ENCODE measurements at places on chromosomes 3 and 15.

DNA sequence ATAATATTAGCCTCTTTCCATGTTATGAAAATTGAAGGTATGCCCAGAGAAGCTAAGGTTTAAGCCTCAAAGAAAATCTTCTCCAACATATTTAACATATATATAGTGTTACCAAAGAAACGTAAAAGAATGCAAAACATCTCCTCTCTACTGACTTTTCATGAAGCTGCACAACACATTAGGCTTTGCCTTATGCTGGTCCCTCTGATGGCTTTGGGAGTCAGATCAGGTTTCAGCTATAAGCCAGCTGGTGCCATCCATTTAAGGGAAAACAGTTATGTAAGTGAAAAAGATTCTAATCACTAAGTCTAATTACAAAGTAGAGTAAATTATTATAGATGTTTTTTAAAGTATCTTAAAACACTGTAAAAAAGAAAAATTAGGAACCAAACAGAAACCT is 410.5 kb downstream of the LSAMP start:
- no peak for DNase-seq

DNA sequence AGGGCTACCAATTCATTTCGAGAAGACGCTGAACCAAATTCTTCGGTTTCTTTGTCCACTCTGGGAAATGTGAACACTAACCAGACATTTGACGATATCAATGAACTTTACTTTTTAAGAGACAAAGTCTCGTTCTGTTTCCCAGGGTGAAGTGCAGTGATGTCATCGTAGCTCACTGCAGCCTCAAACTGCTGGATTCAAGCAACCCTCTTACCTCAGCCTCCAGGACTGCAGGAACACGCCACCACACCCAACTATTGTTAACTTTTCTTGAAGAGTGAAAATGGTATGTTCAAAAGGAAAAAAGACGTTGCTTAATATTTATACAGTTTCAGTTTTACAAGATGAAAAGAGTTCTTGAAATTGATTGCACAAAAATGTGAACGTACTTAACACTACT is 30.6 kb downstream of the MB21D2 start:
- DNase-seq: no peak

GRCh38 chr3:45225465-45226205 is 452 bp downstream of the TMEM158 start:
- DNase-seq: no peak

DNA sequence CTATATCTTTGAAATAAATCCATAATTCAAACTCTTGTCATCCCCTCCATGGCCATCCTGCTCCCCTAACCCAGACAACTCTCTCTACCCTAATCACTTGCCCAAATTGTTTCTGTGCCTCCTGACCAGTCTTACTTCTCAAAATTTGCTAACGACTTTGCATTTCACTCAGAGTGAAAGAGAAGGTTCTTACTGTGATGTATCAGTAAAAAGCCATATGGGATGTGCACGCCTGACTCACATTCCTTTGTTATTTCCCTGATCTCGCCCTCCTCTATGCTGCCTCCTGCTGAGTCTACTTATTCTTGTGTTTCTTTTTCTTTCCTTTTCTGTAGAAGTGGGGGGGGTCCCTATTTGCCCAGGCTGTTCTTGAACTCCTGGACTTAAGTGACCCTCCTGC is 487.2 kb upstream of the FRG2C start:
- no peak for DNase-seq

- no peak for DNase-seq
Observed at GRCh38 chr3:168048414-168049330, 47.1 kb downstream of the GOLIM4 start.

DNA sequence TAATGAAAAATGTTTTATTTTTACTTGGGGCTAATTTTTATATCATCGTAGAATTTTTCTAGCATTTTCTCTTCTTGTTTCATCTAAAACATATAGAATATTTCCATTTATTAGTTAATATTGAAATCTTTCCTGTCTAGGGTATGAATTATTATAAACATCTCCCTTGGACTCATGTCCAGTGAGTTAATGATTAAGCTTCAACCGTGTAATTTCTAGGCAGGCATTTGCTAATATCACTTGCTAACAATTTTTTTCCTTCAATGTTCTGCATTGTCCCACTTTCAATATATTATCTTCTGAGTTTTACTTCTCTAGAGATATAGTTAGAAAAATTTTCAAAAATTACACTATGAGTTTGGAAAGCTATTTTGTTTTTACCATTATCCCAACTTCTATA is 1371.6 kb upstream of the EPHA6 start:
- DNase-seq: no peak

DNA sequence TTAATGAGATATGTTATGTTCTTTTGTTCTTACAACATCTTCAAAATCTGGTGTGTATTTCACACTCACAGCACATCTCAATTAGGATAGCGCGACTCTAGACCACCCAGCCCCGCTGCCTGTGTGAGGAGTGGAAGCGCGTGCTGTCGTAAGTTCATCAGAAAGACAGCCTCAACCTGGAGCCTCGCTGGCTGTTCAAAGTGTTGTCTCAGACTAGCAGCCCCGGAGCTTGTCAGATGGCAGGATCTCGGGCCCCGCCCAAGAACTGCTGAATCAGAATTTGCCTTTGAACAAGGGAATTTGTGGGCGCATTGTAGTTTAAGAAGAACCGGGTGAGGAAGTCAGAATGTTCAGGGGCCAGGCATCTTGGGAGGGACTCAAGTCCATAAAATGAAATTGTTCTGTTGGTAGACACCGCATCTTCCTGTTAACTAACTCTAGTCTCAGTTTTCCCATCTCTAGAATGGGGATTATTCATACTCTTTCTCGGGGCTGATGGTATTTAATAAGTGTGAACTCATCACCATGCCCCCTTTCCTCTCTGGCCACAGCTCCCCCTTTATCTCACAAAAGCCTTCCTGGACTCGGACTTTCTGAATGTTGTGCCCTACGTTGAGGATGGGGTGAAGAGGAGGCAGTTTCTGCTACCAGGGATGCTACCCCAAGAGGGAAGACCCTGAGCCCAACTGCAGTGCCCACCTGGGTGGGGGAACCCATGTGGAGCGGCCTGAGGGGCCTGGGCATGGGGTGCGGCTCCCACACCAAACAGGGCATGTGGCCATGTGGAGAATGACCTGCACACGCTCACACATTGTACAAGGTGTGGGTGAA is 40.4 kb downstream of the BHLHE40 start:
- DNase-seq: peak; percentile 71

DNA sequence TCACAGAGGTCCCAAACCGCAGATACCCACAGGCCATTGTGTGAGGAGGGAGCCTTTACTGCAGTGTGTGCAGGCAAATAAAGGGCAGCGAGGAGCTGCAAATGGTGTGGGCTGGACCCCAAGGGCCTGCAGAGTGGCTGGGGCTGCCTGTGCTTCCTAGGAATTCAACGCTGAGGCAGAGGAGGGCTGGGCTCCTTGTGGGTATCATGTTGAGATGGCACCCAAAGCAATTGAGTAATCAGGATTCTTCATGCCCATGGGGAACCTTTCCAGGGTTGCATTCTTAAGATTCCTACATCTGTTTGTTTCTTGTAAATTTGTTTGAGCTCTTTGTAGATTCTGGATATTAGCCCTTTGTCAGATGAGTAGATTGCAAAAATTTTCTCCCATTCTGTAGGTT is 85.4 kb upstream of the LIPC start:
- DNase-seq: no peak

GRCh38 chr3:43790060-43790459 is 99.3 kb downstream of the ABHD5 start:
- DNase-seq: no peak

DNA sequence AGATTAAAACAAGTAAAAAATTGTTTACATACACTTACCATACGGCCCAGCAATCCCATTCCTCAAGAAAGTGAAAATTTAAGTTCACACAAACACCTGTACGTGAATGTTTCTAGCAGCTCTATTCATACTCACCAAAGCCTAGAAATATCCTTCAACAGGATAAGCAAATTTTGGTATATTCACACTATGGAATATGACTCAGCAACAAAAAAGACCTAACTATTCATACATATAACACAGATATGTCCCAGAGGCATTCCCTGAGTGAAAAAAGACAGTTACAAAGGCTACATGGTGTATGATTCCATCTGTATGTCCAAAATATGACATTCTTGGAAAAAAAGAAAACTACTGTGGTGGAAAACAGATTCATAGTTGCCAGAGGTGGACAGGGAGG is 40.1 kb upstream of the THUMPD3 start:
- DNase-seq: no peak

DNA sequence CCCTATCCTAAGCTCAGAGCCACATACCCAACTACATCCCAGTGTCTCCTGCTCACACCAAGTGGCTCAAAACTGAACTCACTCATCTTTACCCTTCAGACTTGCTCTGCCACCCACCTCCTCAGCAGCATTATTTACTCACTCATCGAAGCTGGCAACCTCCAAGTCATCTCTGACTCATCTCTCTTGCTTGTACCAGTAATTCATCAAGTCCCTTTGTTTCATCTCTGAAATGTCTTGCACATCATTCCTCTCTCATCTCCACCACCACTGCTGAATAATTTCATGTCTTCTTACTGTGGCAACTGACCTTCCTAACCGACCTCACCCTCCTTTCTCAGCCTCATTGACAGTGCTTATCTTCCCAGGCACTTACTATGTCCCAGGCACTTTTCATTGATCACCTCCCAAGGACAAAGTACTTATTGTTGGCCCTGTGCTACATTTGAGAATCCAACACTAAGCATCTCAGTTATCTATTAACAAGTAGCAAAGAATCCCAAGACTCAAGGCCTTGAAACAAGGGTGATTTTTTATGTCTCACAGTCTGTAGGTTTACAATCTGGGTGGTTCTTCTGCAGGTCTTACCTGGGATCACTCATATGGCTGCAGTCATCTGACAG is 82.0 kb downstream of the MRPL46 start:
- no peak for DNase-seq

DNA sequence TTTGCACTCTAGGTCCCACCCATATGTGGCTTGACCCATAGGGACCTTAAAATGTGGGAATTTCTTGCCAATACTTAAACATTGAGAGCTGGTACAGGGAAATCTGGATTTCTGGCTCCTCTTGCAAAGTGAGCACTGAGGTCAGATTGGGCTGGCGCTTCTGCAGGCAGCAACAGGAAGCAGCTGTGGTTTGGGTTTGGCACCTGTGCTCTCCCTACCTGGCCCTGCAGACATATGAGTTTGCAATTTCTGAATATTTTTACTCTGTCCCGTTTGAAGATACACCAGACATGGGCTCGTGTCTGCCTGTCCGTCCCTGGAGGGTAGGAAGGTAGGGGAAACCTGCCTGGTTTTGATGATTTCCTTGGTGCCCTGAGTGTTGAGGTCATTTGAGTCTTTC is 74.8 kb upstream of the SEC13 start:
- DNase-seq: peak; percentile 11

- DNase-seq: no peak
Observed at GRCh38 chr3:140719841-140720614, 42.2 kb downstream of the TRIM42 start.

GRCh38 chr15:57364282-57365007 is 11.9 kb upstream of the CGNL1 start:
- DNase-seq: no peak

DNA sequence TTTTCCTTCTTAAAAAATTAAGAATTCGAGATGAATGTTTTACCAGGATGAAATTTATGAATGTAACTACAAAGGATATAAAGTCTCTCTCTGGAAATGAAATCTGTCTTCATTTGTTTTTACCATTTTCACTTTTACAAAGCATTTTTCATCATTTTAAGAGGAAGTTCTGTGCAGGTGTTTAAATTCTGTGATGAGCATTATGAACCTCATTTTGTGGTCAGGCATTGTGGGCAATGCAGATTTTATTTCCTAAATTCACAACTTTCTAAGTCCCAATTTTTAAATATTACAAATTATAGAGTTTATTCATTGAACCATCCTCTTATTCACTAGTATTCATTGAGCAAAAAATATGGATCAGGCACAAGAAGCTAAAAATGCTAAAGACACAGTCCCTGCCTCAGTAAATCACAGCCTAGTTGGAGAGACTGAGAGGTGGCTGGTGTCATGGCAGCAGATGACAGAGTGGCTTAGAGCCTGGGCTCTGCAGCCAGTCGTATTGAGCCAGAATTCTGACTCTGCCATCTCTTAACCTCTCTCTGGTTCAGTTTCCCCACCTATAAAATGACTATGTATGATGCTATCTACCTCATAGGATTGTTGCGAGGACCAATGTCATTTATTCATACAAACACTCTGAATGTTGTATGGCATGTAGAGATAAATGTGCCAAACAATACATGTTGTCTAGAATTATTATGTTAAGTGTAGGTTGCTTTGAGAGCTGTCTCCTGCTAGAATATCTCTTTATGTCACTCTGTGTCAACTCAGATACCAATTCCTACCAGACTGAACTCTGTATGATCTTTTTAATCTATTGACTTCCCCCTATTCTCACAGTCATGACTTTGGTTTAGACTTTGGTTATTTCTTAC is 7.5 kb upstream of the TGFBR2 start:
- no peak for DNase-seq

GRCh38 chr3:88364926-88365325 is 215.2 kb downstream of the C3orf38 start:
- no peak for DNase-seq

- DNase-seq: no peak
Observed at GRCh38 chr3:140216249-140216648, 281.3 kb downstream of the CLSTN2 start.

DNA sequence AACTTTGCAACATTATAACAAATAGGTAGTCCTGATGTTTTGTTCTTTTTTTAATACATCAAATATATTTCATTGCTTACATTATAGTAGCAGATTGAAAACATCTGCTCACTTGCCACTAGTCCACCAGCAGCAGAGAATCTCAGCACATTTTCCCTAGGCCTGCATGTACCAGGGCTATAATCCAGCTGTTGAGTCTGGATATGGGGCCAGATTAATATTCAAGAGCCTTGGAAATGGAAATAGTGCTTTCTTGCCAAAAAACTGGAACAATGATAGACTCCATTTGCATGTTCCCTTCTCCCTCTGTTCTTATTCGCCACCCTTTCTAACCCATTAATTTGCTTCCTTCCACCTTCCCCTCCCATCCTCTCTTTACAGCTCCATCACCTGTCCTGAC is 288.0 kb downstream of the EPHA3 start:
- DNase-seq: no peak

- no peak for DNase-seq
Observed at GRCh38 chr3:148146947-148147826, 550.5 kb upstream of the AGTR1 start.

GRCh38 chr15:68616397-68616796 is 37.6 kb downstream of the CORO2B start:
- no peak for DNase-seq

DNA sequence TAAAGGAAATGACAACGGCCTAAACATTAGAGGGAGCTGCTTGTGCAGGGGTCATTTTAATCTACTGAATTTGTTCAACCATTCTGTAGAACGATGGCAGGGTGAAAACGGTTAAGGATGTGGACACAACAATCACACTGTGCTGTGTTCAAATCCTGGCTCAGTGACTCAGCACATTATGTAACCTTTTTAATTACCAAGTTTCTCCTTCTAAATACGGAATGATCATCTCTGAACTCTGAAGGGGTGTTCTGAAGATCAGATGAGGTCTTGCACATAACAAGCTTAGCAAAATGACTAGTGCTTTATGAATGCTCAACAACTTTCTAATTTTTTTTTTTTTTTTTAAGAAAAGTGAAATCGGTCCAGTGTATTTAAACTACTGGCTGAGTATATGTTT is 592.8 kb downstream of the FOXP1 start:
- no peak for DNase-seq
